Heart right ventricle (tissue), 16 donors: ENCODE measurements at places on chromosomes 6 and 20. TPM values are rescaled to one million over a fixed set of nuclear protein-coding genes. Genes with fewer than 3 reads are reported as not detected.

Gene DDX43
- 0.37 TPM for polyA plus RNA-seq

Gene IL20RA
- 1.8 TPM for polyA plus RNA-seq

Gene WASF1
- 1.6 TPM for polyA plus RNA-seq

Gene GJA1
- 101 TPM for polyA plus RNA-seq

Gene RAB44
- polyA plus RNA-seq = 0.15 TPM

Gene BMP6
- 3.4 TPM for polyA plus RNA-seq

Gene AHI1
- polyA plus RNA-seq = 19.8 TPM

Gene PROKR2
- not detected for polyA plus RNA-seq

Gene ADGRB3
- 0.77 TPM for polyA plus RNA-seq

Gene ALDH8A1
- polyA plus RNA-seq = 0.16 TPM

Gene TRIM40
- not detected for polyA plus RNA-seq

Gene ANKRD6
- polyA plus RNA-seq = 2.0 TPM

Gene PRSS16
- not detected for polyA plus RNA-seq

Gene SERINC1
- polyA plus RNA-seq = 103 TPM

Gene DACT2
- 0.38 TPM for polyA plus RNA-seq

Gene NKAPL
- polyA plus RNA-seq = 7.6 TPM

Gene BMP7
- polyA plus RNA-seq = 3.9 TPM

Gene MAPK13
- 0.95 TPM for polyA plus RNA-seq

Gene HTR1E
- not detected for polyA plus RNA-seq

Gene HLA-DOB
- polyA plus RNA-seq = 1.1 TPM

Gene UFL1
- polyA plus RNA-seq = 20.8 TPM

Gene SLC17A3
- not detected for polyA plus RNA-seq

Gene TUBB2A
- 59.3 TPM for polyA plus RNA-seq

Gene CPXM1
- 1.2 TPM for polyA plus RNA-seq

Gene ADTRP
- 0.14 TPM for polyA plus RNA-seq

Gene C20orf202
- polyA plus RNA-seq = 0.80 TPM

Gene JPH2
- 94.7 TPM for polyA plus RNA-seq

Gene NCOA6
- polyA plus RNA-seq = 11.6 TPM

Gene TOX2
- polyA plus RNA-seq = 2.0 TPM

Gene KIF25
- 0.95 TPM for polyA plus RNA-seq

Gene SUMO4
- polyA plus RNA-seq = 0.06 TPM

Gene HDGFL1
- not detected for polyA plus RNA-seq

Gene GNRH2
- not detected for polyA plus RNA-seq

Gene STMN3
- 9.7 TPM for polyA plus RNA-seq

Gene ANGPT4
- 0.14 TPM for polyA plus RNA-seq

Gene COL12A1
- polyA plus RNA-seq = 5.7 TPM

Gene AGER
- polyA plus RNA-seq = 5.5 TPM

Gene FAM210B
- 27.1 TPM for polyA plus RNA-seq

Gene NRSN2
- 31.1 TPM for polyA plus RNA-seq

Gene SPATS1
- not detected for polyA plus RNA-seq

Gene DBNDD2
- 353 TPM for polyA plus RNA-seq

Gene ELOVL2
- polyA plus RNA-seq = 2.6 TPM

Gene C6orf132
- polyA plus RNA-seq = 1.8 TPM

Gene OR14J1
- polyA plus RNA-seq = not detected

Gene ARG1
- polyA plus RNA-seq = 0.10 TPM

Gene IMPG1
- polyA plus RNA-seq = not detected

Gene EYA2
- polyA plus RNA-seq = 0.29 TPM

Gene MOG
- 3.1 TPM for polyA plus RNA-seq

Gene SRC
- 4.7 TPM for polyA plus RNA-seq

Gene ADGB
- polyA plus RNA-seq = not detected

Gene RBM24
- 62.4 TPM for polyA plus RNA-seq
